ENCODE measurements at places on chromosomes 5 and 9. TPM values are rescaled to one million over a fixed set of nuclear protein-coding genes. Genes with fewer than 3 reads are reported as not detected.
A peak's percentile ranks its signal among the peaks of the same experiment; 100 is the strongest.

PKD2L2 gene
- total RNA-seq, result not detected

DNA sequence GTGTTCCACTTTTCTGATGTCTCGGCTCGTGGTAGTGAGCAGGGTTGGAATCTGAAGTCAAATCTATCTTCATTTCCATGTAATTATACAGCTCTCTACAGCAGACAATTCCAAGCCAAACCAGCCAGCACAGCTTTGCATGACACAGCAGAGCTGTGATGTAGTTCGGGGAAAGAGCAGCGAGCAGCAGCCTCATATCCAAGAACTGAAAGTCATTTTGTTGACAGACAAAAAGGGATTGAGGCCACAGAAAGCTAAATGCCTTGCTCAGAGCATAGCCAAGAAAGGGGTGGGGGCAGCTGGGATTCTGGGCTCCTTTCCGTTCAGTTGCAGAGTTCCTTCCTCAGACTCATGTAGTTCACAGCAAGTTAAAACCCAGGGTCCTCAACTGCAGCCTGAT is 32.1 kb downstream of the LCP2 start:
- DNase-seq, result peak; percentile 23

DNA sequence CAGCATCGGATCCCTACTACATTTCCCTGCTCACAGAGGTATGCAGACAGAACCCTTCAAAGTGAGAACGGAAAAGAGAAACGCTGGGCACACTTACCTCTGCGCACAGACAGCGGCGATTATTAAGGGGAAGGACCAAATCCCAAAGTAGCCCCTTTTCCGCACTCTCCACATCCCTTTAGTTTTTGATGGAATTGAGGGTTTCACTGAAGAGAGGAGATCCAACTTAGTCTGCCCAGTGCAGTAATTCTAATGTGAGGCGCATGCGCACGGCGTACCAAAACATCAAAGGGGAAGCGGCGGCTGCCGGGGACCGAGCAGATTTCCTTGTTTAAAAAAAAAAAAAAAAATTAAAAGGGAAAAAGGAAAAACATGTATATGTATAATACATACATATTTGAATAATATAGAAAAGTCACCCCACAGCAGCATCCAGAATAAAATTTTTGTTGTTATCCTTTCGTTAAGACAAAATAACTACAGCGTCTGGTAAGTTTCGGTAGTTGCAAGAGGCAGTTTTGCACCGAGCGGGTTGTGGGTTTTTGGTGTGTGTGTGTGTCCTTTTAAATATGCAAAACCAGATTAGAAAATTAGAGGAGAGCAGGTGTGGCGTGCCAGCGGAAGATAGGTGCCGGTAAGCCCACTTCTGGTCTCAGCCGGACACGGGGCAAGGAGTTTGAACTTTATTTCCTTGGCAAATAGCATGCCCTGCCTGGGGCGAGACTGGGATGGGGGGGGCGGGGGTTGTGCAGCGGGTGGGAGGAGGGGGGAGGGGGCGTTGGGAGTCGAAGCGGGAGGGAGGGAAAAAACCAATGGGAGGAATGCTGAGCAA is at the start of gene GABRB2:
TSS of gene GABRB2 (minus strand) at position 256 of the 832 bp plus-strand sequence. CDS start at position 174, 82 bp downstream.
- peak; percentile 47 for DNase-seq

DNA sequence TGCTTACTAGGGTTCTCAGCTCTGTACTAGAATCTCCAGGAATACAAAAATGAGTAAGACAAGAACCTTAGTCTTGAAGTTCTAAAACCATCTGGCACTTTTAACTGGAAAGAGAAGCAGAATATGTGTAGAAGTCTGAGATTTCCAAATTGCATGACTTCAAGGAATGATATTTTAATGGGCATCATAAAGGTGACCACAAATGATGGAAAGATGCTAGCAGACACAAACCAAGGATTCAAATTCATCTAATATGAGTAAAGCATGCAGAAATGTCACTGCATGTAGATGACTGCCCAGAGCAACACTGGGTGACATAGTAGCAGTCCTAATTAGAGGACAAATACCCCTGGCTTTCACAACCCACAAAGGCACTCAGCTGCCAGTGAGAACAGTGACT is 117.2 kb downstream of the RPS23 start:
- DNase-seq, result no peak

CKMT2 gene
- not detected for total RNA-seq

GRCh38 chr5:118336468-118336867 is 651.9 kb downstream of the DTWD2 start:
- DNase-seq, result no peak

HTR4 gene
- total RNA-seq, result not detected

GALNT12 gene
- total RNA-seq, result 14.3 TPM

UNC13B gene
- 1.9 TPM for total RNA-seq

GRCh38 chr5:15367489-15367888 is 132.5 kb upstream of the FBXL7 start:
- no peak for DNase-seq

GRCh38 chr5:51632793-51633192 is 249.5 kb downstream of the ISL1 start:
- no peak for DNase-seq

GRCh38 chr9:108323615-108324014 is 532.2 kb downstream of the ACTL7B start:
- DNase-seq, result no peak

Measured in activated CD8-positive, alpha-beta T cell treated with anti-CD3 and anti-CD28 coated beads for 36 hours (primary cell).